ENCODE measurements at places on chromosomes 7 and 10.
A peak's percentile ranks its signal among the peaks of the same experiment; 100 is the strongest.

GRCh38 chr7:92366730-92367129, 80.6 kb upstream of the GATAD1 start:
- DNase-seq = no peak
- H3K27ac ChIP-seq = no peak overlapping the region
- H3K36me3 ChIP-seq = peaks cover 39% of the 10 kb centered on the region
- H3K27me3 ChIP-seq = no peaks in the 10 kb centered on the region
- no peaks in the 10 kb centered on the region for H3K4me1 ChIP-seq

DNA sequence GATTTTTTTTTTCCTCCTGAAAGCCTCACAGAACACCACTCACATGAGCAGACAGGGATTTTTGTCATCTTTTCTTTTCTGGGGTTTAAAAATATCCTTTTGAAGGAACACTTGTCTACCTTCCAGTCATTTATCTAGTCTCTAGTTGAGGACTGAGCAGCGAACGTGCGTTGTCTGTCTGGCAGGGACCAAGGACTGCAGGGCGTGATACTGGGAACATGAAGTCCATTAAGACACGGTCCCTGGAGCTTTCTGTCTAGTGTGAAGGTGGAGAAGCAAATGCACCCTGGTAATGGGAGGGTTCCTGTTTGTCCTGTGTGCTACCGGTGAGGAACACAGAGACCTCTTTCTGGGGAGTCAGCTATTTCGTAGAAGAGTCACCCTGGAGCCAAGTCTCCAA, 207.4 kb downstream of the TMEM178B start:
- H3K27ac ChIP-seq = no peak overlapping the region
- peaks cover 5% of the 10 kb centered on the region for H3K4me1 ChIP-seq
- no peak for DNase-seq
- H3K27me3 ChIP-seq = peaks cover 2% of the 10 kb centered on the region
- H3K4me3 ChIP-seq = no peak overlapping the region

- H3K27ac ChIP-seq = no peak overlapping the region
- H3K27me3 ChIP-seq = no peaks in the 10 kb centered on the region
- peaks cover 1% of the 10 kb centered on the region for H3K4me1 ChIP-seq
- H3K36me3 ChIP-seq = peaks cover 32% of the 10 kb centered on the region
- no peak overlapping the region for H3K4me3 ChIP-seq
- no peak for DNase-seq
Measured at GRCh38 chr7:108515630-108516029, 10.3 kb downstream of the PNPLA8 start.

GRCh38 chr10:4073912-4074311, 288.9 kb upstream of the KLF6 start:
- no peak for DNase-seq
- H3K27me3 ChIP-seq = no peaks in the 10 kb centered on the region
- H3K36me3 ChIP-seq = peaks cover 12% of the 10 kb centered on the region
- peak overlapping the region; percentile 90 for H3K27ac ChIP-seq

DNA sequence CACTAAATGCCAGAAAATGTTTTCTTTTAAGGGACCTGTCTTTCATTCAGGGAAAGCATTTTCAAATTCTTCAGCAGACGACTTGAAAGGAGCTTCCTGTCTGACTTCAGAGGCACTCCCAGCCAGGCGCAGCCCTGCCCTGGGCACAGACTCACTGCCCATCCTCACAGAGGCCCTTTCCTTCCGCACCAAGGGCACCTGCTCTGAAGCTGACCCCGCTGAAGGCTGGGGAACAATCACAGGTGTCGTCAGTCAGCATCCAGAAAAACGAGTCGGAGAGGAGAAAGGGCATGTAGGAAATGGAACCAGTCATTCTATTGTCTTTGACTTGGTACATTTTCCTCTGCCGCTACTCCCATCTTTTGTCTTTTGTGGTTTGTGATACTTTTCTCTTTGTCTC, 125.3 kb upstream of the PARD3 start:
- no peaks in the 10 kb centered on the region for H3K4me1 ChIP-seq
- no peaks in the 10 kb centered on the region for H3K36me3 ChIP-seq
- no peak for DNase-seq

DNA sequence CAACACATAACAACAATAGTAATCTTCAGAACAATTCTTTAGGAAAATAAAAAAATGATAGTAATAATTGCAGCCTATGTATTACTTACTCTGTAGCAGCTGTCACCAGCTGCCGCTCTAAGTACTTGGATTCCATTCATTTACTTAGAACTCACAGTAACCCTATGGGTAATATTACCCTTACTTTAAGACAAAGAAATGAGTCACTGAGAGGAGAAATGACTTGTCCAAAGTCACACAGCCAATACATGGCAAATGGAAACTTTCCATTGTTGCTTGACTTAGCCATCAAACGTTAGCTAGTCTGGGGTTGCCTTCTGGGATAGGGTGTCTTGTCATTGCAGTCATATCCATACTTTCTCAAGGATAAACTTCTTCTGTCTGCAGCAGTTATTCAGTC, 3.6 kb downstream of the CCNY start:
- H3K4me3 ChIP-seq = no peak overlapping the region
- peaks cover 68% of the 10 kb centered on the region for H3K4me1 ChIP-seq
- DNase-seq = no peak
- no peak overlapping the region for H3K27ac ChIP-seq
- H3K36me3 ChIP-seq = peaks cover 12% of the 10 kb centered on the region

GRCh38 chr10:90675621-90676020, 182.2 kb downstream of the HTR7 start:
- no peaks in the 10 kb centered on the region for H3K36me3 ChIP-seq
- H3K4me1 ChIP-seq = no peaks in the 10 kb centered on the region
- no peak for DNase-seq
- peaks cover 5% of the 10 kb centered on the region for H3K27me3 ChIP-seq

DNA sequence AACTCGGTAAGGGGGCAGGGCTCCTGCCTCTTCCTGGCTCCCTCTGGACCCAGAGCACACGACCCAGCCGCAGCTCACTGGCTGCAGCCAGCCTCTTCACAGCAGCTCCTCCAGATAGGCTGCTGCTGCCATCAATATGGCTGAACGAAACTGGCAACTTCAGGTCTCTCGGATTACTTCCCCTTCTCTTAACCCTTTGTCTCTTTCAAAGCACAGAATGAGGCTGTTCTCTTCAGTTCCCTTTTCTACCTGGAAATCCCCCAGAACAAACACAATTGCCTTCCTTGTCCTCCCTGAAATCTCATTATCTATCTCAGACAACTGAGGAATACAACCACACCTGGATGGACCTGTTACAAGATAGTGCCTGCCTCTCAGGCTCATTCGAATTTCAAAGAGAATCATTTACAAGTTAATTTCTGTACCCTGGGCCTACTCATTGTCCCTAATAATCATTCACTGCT, 193.4 kb upstream of the MBL2 start:
- no peak overlapping the region for H3K27ac ChIP-seq
- H3K4me3 ChIP-seq = no peak overlapping the region
- no peaks in the 10 kb centered on the region for H3K27me3 ChIP-seq
- DNase-seq = no peak
- no peaks in the 10 kb centered on the region for H3K36me3 ChIP-seq
- no peaks in the 10 kb centered on the region for H3K4me1 ChIP-seq

DNA sequence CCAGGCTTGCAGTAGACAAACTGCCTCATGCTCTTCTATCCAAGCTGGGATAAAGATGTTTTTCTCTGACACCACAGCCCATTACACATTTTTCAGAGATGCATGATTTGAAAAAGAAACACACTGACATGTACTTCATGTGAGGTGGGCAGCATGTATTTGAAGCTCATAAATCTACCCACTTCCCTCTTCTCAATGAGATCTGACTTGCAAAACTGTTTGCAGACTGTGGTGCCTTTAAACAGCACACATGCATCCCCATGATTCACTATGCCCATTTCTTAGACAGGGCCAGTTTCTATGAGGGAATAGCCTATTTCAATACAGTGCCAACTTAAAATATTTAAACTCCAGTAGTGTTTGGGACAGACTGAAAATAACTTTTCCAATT, 109.8 kb downstream of the GLI3 start:
- peaks cover 10% of the 10 kb centered on the region for H3K27me3 ChIP-seq
- DNase-seq = no peak
- H3K27ac ChIP-seq = no peak overlapping the region
- no peaks in the 10 kb centered on the region for H3K36me3 ChIP-seq
- peaks cover 13% of the 10 kb centered on the region for H3K4me1 ChIP-seq
- H3K4me3 ChIP-seq = no peak overlapping the region

DNA sequence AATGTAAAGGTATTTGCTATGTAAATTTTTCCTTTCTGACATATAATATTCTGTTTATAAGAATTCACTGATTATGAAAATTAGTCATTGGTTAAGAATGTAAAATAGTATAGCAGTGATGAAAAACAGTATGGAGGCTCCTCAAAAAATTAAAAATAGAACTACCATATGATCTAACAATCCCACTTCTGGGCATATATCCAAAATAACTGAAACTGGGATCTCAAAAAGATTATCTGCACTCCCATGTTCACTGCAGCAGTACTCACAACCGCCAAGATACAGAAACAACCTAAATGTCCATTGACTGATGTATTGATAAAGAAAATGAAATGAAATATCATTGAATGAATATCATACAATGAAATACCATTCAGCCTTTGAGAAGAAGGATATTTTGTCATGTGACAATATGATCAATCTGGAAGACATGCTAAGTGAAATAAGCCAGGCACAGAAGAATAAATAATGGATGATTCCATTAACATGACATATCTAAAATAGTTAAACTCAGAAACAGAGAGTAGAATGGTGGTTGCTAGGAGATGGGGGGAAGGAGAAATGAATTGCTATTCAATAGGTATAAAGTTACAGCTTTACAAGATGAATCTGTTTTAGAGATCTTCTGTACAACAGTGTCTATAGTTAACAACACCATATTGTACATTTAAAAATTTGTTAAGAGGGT, 14.0 kb downstream of the C10orf88 start:
- no peak for DNase-seq
- H3K4me3 ChIP-seq = no peak overlapping the region
- peaks cover 32% of the 10 kb centered on the region for H3K36me3 ChIP-seq
- no peaks in the 10 kb centered on the region for H3K27me3 ChIP-seq

- H3K27ac ChIP-seq = no peak overlapping the region
- no peaks in the 10 kb centered on the region for H3K27me3 ChIP-seq
- DNase-seq = no peak
- H3K36me3 ChIP-seq = no peaks in the 10 kb centered on the region
- H3K4me1 ChIP-seq = no peaks in the 10 kb centered on the region
Measured at GRCh38 chr7:134723892-134724291, 55.5 kb upstream of the CALD1 start.

DNA sequence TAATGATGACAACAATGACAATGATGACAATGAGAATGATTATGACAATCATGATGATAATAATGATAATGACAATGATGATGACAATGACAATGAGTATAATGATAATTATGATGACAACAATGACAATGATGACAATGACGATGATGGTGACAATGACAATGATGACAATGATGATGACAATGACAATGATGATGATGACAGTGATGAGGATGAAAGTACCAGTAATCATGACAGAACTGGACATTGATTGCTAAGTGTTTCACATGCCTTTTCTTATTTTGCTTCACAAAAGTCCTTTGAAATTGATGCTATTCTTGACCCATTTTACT, 1106.0 kb upstream of the AUTS2 start:
- no peak overlapping the region for H3K27ac ChIP-seq
- H3K27me3 ChIP-seq = no peaks in the 10 kb centered on the region
- no peak for DNase-seq
- no peaks in the 10 kb centered on the region for H3K36me3 ChIP-seq
- no peaks in the 10 kb centered on the region for H3K4me1 ChIP-seq
- H3K4me3 ChIP-seq = no peak overlapping the region

Data from activated CD4-positive, alpha-beta T cell treated with anti-CD3 and anti-CD28 coated beads, Interleukin-2, amount 10 ng/mL, durations not matched to agents 7 days and 5 days (primary cell).